Astrocyte of the cerebellum (primary cell): ENCODE measurements at places on chromosomes 12 and 14.

GRCh38 chr12:104615048-104615561 is 158.4 kb downstream of the CHST11 start:
- no peak for DNase-seq

- DNase-seq: no peak
These were observed at the start of gene VPS37B for GRCh38 chr12:122895704-122896636. TSS of gene VPS37B (minus strand) at chr12:122896124. CDS start at chr12:122896062, 62 bp downstream.

DNA sequence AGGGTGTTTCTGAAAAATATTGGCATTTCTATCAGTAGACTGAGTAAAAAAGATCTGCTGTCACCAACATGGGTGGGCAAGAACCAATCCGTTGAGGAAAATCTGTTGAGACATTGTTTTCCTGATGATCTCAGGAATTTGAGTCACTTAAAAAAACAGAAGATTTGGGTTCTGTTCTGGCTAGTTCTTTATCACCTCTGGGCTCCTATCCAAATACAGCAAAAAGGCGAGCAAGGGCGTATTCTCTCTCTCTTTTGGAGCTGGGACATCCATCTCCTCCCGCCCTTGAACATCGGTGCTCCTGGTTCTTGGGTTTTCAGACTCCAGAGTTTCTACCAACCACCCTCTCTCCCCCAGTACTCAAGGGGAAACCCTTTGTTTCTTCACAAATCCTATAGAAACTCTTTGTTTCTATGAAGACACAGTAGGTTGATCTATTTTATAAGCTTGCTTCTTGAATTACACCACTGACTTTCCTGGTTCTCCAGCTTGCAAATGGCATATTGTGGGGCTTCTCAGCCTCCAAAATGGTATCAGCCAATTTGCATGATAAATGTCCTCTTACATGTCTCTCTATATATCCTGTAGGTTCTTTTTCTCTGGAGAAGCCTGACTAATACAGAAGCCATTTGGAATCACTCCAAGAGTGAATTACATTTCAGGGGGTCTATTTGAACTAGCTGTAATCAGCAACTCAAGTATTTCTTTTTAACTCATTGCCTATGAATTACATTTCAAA is 263.9 kb upstream of the TMTC1 start:
- peak; percentile 48 for DNase-seq

- DNase-seq: no peak
These were observed 172.4 kb upstream of the SOX5 start for GRCh38 chr12:24121911-24122310.

- no peak for DNase-seq
These were observed 18.5 kb upstream of the CD69 start for GRCh38 chr12:9779209-9779608.

DNA sequence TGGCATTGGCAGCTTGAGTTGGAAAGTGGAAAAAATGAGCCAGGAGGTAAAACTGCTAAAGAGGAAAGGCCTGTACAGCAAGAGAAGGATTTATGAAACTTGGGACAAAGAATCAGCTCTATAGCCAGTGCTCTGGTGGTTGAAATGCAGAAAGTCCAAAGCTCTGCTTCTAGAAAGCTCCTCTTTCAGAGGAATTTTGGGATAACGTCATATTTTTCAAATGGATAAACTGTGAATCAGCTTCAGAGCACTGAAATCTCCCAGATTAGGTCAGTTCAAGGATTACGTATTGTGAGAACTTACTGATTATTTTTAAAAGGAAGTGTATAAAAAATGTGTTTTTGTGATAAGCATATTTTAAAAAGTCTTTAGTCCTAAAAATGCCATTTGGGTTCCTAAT is 203.1 kb upstream of the CNOT2 start:
- DNase-seq: no peak

DNA sequence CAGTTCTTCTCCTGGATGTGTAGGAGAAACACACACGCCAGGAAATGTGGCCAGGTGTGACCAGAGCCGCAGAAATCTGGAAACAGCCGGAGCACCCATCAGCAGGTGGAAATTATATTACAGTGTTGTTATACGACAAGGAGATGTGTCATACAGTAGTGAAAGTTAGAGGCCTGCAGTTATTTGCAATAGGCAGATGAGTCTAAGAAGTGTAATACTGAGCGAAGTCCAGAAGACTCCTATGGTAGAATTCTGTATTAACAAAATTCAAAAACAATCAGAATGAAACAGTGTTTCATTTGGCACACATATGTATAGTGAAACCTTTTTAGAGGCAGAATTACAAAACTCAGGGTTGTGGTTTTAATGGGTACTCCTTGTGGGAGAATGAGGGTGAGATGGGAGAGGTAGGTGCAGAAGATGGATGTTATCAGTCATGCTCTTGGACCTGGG is 39.3 kb upstream of the AMN start:
- no peak for DNase-seq

DNA sequence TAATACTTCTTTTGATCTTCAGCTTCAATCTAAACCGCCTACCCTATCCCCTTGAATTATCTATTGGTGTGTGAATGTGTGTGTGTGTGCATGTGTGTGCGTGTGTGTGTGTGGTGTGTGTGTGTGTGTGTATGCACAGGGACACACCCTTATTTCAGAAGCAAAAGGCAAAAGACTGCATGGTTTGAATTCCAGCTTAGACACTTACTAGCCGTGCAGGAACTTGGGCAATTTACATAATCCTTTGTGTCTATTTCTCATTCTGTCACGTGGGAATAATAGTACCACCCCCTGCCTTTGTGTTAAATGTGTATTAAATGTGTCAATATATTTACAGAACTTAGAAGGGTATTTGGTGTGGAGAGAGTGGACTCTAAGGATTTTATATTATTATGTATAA is 251.7 kb downstream of the TMEM132C start:
- no peak for DNase-seq

DNA sequence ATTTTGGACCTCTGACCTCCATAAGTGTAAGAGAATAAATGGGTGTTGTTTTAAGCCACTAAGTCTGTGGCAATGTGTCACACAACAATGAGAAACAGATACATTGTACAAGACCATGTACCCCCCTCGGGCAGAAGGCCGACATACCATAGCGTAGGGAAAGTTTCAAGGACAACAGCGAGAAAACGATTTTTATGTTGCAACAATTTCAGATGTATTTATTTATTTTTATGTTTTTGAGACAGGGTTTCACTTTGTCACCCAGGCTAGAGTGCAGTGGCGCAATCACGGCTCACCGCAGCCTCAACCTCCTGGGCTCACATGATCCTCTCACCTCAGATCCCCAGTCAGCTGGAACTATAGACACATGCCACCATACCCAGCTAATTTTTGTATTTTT is 136.4 kb upstream of the NCOR2 start:
- no peak for DNase-seq

DNA sequence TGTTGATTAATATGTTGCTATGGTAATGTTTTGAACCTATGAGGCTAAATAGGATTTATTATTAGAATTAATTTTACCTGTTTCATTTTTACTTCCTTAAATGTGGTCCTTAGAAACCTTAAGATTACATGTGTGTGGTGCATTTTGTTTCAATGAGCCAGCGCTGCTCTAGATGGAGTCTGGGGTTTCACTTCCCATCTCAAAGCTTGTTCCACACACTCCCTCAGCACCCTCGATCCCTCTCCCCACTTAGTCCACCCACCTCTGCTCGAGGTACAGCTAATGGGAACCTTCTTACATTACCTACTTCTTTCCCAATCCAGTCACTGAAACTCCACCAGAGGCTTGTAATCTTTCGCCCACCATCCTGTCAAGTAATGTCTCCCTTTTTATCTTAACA is 205.2 kb downstream of the PAX9 start:
- DNase-seq: no peak

DNA sequence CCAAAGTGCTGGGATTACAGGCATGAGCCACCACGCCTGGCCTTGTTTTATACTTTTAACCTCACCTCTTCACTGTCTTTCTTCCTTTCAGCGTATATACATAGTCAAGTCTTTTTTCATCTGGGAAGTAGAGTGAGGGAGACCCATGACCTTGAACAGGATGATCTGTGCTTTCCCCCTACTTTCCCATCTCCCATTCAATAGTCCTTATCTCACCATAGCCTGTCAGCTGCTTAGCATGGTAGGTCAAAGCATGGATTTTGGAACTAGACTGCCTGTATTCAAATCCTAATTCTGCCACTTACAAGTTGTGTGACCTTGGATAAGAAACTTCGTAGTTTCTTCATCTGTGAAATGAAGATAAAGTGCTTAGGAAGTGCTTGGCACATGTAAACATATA is 96.4 kb upstream of the MON2 start:
- DNase-seq: no peak

- DNase-seq: no peak
These were observed 106.3 kb downstream of the PTPRO start for GRCh38 chr12:15428632-15429031.

DNA sequence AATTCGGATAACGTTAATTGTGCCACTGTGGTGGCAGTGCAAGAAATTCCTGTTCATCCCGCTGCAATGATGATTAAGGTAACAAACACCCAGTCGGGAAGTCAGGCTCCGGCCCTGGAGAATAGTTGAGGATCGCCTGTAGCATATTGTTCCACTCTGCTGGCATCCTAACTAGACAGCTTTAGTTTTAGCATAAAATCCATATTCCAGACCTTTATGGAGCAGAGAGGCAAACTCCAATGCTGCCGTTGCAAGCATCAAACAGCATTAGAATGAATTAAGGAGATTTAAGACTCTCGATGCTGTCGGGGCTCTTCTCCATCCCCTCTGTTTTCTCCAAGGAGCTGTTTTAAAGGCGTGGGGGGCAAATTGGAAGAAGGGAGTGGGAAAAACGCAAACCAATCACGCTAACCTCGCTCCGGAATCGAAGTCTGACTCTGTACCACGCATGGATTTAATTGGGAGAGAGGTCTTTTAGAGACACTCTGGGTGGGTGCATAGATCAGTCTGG is 660.4 kb downstream of the VRK1 start:
- no peak for DNase-seq

DNA sequence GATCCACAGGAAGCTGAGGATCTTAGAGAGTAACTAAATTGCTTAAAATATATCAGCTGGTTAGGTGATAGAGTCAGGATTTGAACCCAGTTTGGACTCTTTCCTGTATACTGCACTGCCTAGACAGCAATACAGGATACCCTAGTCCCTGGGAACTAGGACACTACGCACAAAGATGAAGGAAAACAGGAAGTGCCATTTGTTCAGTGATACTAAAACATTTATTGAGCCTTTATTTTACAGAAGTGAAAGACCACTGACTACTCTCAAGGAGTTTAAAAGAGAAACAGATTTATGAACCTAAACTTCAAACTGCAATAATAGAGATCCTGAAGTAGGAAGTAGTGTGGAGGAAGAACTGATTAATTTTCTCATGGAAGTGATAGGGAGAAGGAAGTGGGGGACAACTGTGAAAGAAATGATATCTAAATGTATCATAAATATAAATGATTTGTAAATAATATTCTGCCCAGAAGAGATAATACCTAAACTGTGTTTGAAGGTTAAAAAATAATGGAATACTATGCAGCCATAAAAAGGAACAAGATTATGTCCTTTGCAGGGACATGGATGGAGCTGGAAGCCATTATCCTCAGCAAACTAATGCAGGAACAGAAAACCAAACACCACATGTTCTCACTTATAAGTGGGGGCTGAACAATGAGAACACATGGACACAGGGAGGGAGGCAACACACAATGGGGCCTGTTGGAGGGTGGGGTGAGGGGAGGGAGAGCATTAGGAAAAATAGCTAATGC is 18.2 kb downstream of the MSRB3 start:
- no peak for DNase-seq

GRCh38 chr14:22520796-22521195 is 68.2 kb downstream of the DAD1 start:
- no peak for DNase-seq

DNA sequence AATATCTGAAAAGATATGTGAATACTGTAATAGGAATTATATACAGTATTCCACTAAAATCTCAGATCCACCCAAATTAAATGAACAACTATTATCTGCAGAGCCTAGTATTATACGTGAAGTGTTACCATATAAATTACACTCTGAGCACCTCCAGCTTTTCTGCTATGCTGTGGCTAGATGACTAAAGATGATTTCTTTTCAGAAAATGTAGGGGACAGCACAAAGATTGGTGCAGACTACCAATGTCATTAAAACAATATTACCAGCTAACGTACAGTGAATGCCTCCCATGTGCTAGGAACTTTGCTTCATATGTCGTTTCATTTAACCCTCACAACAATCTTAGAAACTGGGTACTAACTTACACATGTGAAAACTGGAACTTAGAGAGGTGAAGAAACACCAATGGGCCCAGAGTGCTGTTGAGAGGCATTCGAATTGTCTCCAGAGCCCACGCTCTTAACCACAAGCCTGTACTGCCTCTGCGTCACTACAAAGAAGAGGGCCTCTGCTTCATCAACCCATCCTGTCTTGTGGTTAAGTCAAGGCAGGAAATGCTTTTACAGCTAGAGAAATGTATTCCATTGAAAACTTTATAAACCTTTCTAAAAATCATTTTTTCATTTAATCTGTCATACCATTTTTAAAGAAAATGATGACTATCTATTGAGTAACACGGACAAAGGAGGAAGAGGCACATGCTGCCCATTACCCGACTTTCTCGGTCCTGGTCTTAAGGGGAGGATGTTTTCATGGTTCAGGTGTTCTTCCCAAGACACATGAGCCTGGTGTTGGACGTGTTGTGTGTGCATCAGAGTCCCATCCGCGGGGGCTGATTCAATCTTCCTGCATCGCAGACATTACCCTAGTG is 1.3 kb downstream of the GPR65 start:
- DNase-seq: no peak

DNA sequence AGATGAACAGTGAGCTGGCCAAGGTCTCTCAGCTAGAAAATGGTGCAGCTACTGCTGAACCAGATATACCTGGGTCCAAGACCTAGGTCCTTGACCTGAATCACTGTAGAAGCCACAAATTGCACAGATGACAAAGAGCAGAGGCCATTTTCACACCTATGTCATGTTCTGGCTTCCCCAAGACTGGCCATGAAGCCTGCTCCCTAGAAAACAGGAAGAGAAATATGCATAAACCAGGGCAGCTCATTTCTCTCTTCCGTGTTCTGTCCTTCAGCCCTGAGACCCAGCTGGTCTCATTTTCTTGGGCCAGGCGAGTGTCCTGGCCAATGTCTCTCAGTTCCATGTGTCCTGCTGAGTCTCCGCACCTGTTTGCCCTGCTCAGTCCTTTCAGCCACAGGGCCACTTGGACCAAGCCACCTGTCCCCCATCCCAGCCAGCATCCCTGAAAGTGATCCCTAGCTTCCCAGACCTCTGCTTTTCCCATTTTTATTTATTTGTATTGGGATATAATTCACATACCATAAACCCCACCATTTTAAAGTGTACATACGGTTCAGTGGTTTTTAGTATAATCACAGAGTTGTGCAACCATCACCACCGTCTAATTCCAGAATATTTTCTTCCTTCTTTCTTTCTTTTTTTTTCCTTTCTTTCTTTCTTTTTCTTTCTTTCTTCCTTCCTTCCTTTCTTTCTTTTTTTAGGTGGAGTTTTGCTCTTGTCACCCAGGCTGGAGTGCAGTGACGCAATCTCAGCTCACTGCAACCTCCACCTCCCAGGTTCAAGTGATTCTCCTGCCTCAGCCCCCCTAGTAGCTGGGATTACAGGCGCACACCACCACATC is 27.0 kb downstream of the P2RX7 start:
- no peak for DNase-seq
